H9 (cell line): ENCODE measurements at places on chromosomes 16 and 17.

GRCh38 chr17:31431852-31432658, 40.6 kb downstream of the RAB11FIP4 start:
- peak; percentile 85 for DNase-seq

- no peak for DNase-seq
Measured at GRCh38 chr16:87571868-87572244, 30.5 kb upstream of the JPH3 start.

- DNase-seq, result no peak
Measured at GRCh38 chr17:35080536-35080935, 17.0 kb upstream of the RFFL start.

- no peak for DNase-seq
Measured at GRCh38 chr17:69143151-69143550, 1.5 kb upstream of the ABCA6 start.

- DNase-seq, result no peak
Measured at GRCh38 chr16:12958366-12958765, 57.0 kb downstream of the SHISA9 start.

- DNase-seq, result no peak
Measured at GRCh38 chr17:70454908-70455307, 285.6 kb downstream of the KCNJ2 start.

- DNase-seq, result no peak
Measured at GRCh38 chr16:22638393-22639206, 127.9 kb downstream of the NPIPB5 start.

- DNase-seq, result no peak
Measured at GRCh38 chr17:17035490-17035889, 6.8 kb upstream of the MPRIP start.

DNA sequence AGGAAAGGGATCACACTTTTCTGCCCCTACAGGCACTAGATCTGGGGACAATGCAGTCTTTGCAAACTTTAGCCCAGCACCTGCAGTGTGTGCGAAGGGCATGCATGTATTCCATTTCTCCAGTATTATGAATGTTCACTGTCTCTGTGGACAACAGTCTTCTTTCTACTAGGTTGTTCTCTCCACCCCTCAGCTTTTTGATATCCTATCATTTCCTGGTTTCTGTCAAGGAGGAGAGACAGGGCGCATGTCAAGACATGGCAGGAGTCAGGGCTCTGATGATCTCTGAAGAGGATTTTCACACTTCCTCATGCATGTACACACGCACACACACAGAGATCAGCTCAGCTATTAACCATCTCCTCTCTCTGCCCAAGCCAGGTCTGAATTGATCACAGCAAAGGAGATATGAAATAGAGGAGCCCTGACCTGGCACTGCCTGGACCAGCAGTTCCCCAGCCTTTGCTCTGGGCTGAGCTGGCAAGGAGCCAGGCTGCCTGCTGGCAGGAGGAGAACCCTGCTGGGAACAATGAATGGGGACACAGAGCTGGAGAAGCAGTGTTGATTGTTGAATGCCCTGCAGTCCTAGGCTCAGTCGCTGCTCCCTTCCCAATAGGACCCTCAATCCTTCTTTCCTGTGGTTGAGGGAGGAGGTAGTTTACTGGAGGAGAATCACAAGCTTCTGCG, 2.6 kb downstream of the GPR179 start:
- DNase-seq, result peak; percentile 79

DNA sequence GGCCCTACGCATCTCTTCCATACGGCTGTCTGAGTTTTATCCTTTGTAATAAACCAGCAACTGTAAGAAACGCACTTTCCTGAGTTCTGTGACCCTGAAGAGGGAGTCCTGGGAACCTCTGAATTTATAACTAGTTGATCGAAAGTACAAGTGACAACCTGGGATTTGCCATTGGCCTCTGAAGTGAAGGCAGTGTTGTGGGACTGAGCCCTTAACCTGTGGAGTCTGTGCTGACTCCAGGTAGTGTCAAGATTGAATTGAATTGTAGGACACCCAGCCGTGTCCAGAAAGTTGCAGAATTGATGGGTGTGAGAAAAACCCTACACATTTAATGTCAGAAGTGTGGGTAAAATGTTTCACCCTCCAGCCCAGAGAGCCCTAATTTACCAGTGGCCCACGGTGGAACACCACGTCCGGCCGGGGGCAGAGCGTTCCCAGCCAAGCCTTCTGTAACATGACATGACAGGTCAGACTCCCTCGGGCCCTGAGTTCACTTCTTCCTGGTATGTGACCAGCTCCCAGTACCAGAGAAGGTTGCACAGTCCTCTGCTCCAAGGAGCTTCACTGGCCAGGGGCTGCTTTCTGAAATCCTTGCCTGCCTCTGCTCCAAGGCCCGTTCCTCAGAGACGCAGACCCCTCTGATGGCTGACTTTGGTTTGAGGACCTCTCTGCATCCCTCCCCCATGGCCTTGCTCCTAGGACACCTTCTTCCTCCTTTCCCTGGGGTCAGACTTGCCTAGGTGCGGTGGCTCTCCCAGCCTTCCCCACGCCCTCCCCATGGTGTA, 1.5 kb downstream of the GAA start:
- DNase-seq, result no peak

DNA sequence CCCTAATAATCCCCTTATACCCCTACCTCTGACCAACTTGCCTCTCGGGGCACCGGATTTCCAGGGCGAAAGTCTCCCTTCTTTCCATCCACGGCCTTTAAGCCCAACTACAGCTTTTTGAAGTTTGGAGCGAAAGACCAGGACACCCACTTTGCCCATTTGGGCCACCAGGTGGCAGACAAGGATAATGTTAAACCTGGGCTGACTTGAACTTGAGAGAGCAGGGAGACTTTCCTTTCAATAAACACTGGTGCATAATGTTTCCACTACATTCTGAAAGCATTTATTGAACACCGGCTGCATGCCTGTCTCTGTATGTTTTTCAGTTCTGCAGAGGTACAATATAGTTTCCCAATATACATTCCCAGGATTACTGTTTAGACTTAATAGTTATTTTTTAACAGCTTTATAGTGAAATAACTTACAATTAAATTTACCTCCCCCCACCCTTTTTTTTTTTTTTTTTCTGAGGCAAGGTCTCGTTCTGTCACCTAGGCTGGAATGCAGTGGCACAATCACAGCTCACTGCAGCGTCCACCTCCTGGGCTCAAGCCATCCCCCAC, 6.9 kb upstream of the CES3 start:
- peak; percentile 75 for DNase-seq

DNA sequence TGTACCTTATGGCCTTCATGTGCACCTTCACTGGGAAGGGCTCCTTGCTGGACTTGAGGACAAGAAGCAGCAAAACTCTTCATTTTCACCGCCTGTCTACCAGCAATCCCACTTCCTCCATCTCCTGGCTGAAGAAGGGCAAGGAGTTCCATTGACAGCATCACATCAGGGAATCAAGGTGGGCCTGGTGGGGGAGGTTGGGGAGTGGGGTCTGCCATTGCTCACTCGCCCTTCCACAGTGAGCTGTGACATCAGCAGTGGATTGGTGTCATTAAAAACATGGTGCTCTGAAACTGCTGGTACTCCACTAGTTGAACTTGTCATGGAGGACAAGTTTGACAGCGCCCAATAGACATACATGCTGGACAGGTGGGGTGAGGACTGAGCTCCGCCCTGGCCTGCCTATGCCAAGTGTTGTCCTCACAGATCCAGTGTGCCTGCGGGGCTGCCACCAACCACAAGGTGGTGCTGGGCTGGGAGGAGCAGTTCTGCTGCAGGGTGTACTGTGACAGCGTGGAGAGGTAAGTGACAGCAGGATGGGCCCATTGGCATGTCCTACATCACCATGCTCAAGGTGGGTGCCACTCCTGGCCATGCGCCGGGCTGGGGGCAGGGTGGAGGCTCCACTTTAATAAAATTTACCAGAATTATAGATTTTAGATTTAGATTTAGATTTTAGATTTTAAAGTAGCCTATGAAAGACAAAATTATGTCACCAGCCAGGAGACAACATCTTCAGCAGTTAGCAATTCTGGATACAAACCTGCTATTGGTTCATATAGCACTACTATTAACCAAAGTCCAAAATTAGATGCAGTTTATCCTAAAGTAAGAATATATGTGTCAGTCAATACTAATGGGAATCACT, 1729.1 kb downstream of the TP53TG3F start:
- DNase-seq, result no peak

DNA sequence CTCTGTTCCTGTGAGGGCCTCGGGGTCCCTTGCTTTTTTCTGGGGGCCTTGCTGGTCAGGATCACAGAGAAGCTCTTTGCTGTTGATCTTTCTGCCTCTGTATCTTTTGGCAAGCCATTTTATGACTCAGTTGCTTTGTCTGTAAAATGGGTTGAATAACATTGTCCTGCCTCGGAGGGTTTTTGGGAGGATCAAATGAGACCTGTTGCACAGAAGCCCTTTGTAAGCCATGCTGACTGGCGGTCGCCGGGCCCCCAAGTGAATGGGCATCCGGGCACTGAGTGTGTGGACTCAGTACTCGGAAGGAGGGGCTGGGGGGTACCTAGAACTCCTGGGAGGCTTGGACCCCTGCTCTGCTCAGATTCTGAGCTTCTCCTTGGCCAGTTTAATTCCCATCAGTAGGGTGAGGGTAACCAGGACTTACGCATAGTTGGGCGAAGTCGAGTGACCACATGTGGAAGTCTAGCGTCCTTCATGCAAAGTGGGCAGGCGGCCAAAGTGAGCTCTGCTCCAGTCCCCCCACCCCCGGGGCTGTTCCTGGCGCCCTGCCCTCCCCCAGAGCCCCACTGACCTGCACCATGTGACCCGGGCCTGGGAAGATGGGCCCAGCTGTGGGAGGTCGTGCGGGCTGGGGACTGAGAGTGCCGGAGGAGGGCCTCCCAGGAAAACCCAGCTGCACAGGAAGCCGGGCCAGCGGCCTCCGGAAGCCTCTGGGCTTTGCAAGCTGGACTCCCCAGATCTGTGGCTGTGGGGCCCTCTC, 284.0 kb downstream of the SEC14L1 start:
- DNase-seq, result no peak

DNA sequence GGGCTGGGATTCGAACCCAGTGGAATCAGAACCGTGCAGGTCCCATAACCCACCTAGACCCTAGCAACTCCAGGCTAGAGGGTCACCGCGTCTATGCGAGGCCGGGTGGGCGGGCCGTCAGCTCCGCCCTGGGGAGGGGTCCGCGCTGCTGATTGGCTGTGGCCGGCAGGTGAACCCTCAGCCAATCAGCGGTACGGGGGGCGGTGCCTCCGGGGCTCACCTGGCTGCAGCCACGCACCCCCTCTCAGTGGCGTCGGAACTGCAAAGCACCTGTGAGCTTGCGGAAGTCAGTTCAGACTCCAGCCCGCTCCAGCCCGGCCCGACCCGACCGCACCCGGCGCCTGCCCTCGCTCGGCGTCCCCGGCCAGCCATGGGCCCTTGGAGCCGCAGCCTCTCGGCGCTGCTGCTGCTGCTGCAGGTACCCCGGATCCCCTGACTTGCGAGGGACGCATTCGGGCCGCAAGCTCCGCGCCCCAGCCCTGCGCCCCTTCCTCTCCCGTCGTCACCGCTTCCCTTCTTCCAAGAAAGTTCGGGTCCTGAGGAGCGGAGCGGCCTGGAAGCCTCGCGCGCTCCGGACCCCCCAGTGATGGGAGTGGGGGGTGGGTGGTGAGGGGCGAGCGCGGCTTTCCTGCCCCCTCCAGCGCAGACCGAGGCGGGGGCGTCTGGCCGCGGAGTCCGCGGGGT, at the start of gene CDH1:
CDH1 (plus strand) TSS at position 247 of the 684 bp plus-strand sequence; CDS start at position 371, 124 bp downstream.
- peak; percentile 98 for DNase-seq

- no peak for DNase-seq
Measured at GRCh38 chr16:27531826-27532800, 17.6 kb downstream of the GTF3C1 start.

DNA sequence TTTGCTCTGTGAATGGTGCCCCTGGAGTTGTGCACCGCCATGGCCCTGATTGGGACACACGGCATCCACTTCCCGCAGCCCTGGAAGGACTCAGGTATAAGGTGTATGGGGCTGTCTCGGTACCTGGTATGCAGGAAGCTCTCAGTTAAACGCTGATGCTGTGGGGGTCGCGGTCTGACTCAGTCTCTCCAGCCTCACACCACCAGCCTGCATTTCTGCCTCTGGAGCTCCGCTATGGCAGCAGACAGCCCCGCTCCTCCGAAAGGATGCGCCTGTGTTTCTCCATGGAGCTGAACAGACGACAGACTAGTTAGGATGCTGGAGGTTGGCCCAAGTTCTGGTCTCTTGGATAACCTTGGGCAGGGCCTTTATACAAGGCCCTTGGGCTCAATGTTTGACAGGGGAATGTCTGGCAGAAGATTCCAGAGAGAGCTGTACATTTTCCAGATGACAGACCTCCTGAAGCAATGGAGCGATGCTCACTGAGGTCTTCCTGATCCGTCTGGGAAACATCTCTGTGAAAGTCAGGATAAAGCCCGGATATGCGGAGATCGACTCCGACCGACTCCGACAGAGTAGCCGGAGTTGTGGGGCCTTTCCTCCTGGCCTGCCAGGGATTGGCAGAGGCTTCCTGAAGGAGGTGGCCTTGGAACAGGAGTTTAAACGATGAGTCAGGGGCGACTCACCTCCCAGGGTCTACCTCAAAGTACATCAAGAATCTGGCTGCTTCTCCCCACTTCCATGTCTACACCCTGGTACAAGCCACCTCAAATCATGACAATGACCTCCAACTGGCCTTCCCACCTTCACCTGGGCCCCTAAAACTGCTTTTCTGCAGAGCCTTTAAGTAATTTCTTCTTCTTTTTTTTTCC, 21.9 kb upstream of the BCAR1 start:
- no peak for DNase-seq

DNA sequence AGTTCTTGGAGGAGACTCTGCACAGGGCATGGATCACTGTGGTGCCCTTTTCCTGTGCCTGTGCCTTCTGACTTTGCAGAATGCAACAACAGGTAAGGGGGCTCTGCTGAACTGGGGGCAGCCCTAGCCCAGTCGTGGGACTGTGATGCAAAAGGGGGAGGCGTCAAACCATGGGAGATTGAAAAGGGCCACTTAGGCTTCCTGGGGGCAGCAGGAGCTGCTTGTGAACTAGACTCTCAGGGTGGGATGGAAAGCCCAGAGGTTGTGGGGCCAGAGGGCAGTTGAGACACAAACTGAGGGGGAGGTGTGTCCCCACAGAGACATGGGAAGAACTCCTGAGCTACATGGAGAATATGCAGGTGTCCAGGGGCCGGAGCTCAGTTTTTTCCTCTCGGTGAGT, 19.6 kb downstream of the ADGRG5 start:
- DNase-seq, result no peak

- no peak for DNase-seq
Measured at GRCh38 chr16:4382795-4383357, 11.2 kb downstream of the VASN start.

GRCh38 chr17:57062865-57063264, 22.2 kb upstream of the AKAP1 start:
- no peak for DNase-seq
